ENCODE measurements at places on chromosomes 1 and 21. TPM values are rescaled to one million over a fixed set of nuclear protein-coding genes. Genes with fewer than 3 reads are reported as not detected.

HCN3 gene
- total RNA-seq, result 9.8 TPM

- no peaks in the 10 kb centered on the region for H3K4me1 ChIP-seq
- H3K27me3 ChIP-seq, result peaks cover 11% of the 10 kb centered on the region
- no peak overlapping the region for H3K27ac ChIP-seq
- H3K36me3 ChIP-seq, result no peaks in the 10 kb centered on the region
- no peak for DNase-seq
Observed at GRCh38 chr1:93033029-93033428, 46.1 kb upstream of the MTF2 start.

PPM1J gene
- total RNA-seq, result 3.1 TPM

- H3K36me3 ChIP-seq, result no peaks in the 10 kb centered on the region
- no peaks in the 10 kb centered on the region for H3K27me3 ChIP-seq
- no peaks in the 10 kb centered on the region for H3K4me1 ChIP-seq
- H3K27ac ChIP-seq, result no peak overlapping the region
Observed at GRCh38 chr1:244552336-244552735, 91.3 kb downstream of the CATSPERE start.

GRCh38 chr1:109816975-109817535 lies 53.3 kb upstream of the EPS8L3 start:
- H3K4me3 ChIP-seq, result no peak overlapping the region
- peak overlapping the region; percentile 90 for H3K27ac ChIP-seq
- DNase-seq, result peak; percentile 24
- no peaks in the 10 kb centered on the region for H3K36me3 ChIP-seq
- no peaks in the 10 kb centered on the region for H3K4me1 ChIP-seq

RGSL1 gene
- not detected for total RNA-seq

DNA sequence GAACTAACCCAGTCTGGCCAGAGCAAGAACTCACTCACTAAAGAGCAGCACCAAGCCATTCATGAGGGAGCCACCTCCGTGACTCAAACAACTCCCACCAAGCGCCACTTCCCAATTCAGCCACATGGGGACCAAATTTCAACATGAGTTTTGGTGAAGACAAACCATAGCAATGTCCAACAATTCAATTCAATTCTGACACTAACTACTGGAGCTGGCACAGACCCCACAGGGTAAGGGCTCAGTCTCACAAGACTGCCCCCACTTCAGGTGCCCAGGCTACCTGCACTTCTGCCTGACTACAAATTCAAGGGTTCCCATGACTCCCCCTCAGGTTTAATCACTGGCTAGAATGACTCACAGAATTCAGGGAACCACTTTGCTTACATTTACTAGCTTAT lies 48.8 kb upstream of the RAP1A start:
- H3K36me3 ChIP-seq, result no peaks in the 10 kb centered on the region
- no peak overlapping the region for H3K27ac ChIP-seq
- peaks cover 5% of the 10 kb centered on the region for H3K4me1 ChIP-seq
- no peak overlapping the region for H3K4me3 ChIP-seq

GRCh38 chr21:34203851-34204420 lies 130.6 kb downstream of the MRPS6 start:
- peak overlapping the region; percentile 91 for H3K27ac ChIP-seq
- no peak for DNase-seq
- H3K4me1 ChIP-seq, result peaks cover 4% of the 10 kb centered on the region
- no peaks in the 10 kb centered on the region for H3K36me3 ChIP-seq
- peaks cover 5% of the 10 kb centered on the region for H3K27me3 ChIP-seq

DNA sequence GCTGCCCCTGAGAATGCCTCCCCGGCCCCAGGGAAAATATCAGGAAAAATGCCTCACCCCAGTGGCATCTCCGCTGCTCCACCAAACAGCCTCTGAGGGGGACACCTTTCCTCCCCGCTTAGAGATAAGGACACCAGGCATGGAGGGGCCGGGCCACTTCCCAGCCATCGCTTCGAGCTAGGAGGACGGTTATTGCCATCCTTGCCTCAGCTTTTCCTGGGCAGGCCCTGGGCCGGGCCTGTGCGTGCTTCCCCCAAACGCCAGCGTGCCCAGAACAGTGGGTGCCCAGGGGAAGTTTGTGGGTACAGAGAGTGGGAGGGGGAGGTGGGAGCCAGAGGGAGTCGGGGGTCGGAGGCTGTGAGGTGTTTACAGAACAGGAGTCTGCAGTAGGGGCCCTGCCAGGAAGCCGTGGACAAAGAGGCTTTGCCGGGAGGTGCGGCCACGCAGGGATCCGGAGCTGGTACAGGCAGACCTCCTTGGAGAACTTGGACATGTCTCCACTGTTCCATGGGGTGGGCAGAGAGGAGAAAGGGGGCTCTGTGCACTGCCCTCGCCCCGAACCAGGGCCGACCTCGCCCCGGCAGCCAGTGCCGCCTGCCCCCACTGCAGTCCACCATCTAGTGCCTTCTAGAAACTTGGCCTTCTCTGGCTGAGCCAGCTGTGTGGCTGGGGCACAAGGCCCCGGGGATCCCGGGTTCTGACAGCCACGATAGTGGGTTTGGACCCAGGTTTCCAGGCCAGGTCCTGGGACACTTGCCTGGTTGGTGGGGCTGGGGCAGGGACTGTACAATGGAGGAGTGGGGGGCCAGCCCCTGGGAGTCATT lies 33.5 kb upstream of the TTC34 start:
- H3K4me3 ChIP-seq, result no peak overlapping the region
- H3K36me3 ChIP-seq, result no peaks in the 10 kb centered on the region
- H3K27ac ChIP-seq, result no peak overlapping the region
- H3K27me3 ChIP-seq, result no peaks in the 10 kb centered on the region
- H3K4me1 ChIP-seq, result no peaks in the 10 kb centered on the region
- DNase-seq, result no peak

Measured in endodermal cell (in vitro differentiated cells).